ENCODE measurements at places on chromosomes 2 and 18.

- DNase-seq, result no peak
These were observed 34.0 kb upstream of the SESTD1 start for GRCh38 chr2:179298666-179299065.

DNA sequence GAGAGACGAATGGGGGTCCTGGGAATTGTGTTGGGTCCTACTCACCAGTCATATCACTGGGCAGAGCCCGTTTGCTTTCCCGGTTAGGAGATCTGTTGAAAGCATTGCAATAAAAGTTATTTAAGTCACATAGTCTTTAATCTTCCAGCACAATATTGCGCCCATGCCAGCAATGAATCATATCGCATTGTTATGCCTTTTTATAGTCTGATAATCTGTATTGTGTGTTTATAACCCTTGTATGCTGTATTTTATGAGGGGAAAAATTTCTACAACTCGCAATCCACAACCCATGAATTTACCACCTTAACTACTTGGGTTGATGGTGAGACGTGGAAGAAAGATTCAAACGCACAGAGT, 211.9 kb upstream of the SMIM21 start:
- no peak for DNase-seq

GRCh38 chr18:11789716-11790510, 61.3 kb upstream of the CHMP1B start:
- DNase-seq, result no peak

DNA sequence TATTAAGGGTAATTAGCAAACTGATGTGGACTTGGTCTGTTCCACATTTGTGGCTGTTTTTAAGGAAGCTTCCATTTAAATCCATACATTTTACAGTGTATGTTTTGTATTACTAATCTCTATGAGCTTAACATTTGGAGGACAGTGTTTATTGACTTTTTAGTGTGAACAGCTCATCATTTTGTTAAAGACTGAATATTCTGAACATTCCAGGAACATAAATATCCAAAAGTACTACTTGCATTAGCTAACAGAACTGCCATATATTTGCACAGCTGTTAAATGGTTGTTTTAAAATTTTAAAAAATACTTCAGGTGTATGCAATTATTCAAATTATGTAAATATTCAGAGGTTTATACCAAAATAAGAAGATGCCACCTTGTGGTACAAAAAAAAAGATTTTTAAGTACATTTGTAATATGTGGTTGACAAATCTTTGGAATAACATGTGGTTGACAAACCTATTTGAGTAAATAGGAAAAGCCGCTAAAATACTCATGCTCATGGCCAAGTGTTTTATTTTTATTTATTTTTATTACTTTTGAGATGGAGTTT, 439.7 kb upstream of the FANCL start:
- no peak for DNase-seq

DNA sequence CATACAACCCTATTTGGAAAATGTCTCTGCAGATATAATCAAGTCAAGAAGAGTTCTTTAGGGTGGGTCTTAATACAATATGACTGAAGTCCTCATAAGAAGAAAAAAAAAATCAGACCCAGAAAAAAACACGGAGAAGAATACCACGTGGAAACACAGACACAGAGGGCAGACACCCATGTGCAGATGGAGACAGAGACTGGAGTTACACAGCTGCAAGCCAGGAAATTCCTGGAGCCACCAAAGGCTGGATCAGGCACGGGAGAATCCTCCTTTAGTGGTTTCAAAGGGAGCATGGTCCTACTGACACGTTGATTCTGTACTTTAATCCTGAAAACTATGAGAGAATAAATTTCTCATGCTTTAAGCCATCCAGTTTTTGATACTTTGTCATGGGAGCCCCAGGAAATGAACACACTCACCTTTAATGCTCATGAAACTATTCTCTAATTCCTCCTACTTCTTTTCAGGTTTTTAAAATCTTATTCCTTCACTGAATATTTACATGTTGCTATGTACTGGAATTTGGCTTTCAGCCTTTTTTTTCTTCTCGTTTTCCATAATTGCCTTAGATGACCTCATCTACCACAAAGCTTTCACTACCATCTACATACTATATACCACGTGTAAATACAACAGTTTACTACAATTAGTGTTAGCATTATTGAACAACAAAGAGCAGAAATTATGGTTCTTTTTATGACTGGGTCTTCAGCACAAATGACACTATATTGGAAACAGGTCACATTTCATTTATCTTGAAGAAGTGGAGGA, 529.1 kb downstream of the IRS1 start:
- no peak for DNase-seq

GRCh38 chr2:43481927-43482542, 113.8 kb downstream of the THADA start:
- DNase-seq, result no peak

DNA sequence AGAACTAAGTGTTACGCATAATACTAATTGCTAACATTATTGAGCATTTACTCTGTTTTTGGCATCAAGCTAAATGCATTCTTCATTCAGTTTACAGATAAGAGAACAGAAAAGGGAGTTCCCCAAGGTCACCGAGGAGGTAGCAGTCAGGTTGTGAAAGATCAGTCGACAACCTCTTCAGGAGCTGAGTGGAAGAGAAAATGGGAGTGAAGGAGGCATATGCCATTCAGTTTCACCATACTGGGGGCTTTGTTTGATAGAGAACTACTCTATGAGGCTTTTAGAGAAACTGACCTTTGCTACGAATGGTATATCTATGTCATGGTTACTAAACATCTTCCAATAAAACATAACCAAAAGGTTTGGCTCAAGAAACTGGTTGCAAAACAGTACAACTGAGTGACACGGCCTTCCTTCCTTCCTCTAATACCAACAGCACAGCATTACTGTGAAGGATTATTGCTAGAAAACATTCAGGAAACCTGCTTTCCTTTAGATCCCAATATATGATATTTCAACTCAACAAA, 112.1 kb downstream of the RBMS1 start:
- no peak for DNase-seq

GRCh38 chr18:78976765-78977636, 2.6 kb upstream of the SALL3 start:
- DNase-seq, result no peak

- DNase-seq, result no peak
These were observed 975.1 kb upstream of the GYPC start for GRCh38 chr2:125680809-125681208.

DNA sequence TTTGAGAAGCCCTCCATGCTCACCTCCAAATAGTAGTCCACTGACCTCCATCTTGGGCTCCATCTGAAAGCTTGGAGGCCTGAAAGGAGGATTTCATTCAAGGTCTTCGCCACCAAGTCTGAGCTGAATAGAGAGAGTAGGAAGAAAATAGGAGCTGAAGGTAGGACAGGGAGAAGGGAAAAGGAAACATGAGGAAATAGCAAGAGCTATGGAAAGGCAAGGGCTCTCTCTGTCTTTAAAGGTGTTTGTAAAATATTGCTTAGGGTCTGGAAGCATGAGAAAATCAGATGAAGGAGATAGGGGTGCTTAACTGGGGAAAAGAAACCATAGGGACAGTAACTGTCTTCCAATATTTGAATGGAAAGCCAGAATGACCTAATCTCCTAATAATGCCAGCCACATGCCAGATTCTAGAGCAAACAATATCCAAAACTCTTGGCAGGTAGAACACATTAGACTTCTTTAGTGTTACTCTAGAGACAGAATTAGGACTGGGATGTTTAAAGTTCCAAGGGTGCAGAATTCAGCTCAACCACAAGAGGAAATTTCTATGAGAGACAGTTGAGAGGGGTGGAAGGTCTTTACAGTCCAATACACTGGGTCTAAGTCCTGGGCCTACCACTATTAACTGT, 67.4 kb downstream of the NAB1 start:
- peak; percentile 30 for DNase-seq

DNA sequence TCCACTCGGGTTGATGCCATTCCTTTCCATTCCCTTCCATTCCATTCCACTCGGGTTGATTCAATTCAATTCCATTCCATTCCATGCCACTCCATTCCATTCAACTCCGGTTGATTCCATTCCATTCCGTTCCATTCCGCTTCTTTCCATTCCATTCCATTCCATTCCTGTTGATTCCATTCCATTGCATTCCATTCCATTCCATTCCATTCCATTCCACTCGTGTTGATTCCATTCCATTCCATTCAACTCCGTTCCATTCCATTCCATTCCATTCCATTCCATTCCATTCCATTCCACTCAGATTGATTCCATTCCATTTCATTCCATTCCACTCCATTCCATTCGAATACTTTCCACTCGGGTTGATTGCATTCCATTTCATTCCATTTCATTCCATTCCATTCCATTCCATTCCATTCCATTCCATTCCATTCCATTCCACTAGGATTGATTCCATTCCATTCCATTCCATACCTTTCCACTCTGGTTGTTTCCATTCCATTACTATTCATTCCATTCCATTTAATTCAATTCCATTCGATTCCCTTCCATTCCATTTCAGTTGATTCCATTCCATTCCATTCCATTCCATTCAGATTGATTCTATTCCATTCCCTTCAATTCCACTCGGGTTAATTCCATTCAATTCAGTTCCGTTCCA, 1141.8 kb downstream of the RPIA start:
- peak; percentile 23 for DNase-seq

DNA sequence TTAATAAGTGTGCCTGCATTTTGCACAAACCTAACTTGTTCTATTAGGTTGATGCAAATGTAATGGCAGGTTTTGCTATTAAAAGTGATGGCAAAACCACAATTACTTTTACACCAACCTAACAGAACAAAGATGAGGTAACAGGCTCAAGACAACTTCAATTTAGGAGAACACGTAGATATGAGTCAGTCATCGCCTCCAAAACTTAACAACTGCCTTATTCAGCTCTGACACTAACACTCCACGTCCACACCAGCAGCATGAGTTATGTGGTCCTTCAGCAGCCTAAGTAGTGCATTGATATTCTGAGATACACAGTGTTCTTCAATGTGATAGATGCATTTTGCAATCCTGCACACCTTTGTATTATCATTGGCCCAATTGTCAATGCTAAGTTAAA, 1175.1 kb upstream of the ACVR2A start:
- no peak for DNase-seq

- DNase-seq, result no peak
These were observed 91.5 kb downstream of the EIPR1 start for GRCh38 chr2:3285901-3286645.

GRCh38 chr2:171491292-171491691, 31.0 kb upstream of the CYBRD1 start:
- no peak for DNase-seq

DNA sequence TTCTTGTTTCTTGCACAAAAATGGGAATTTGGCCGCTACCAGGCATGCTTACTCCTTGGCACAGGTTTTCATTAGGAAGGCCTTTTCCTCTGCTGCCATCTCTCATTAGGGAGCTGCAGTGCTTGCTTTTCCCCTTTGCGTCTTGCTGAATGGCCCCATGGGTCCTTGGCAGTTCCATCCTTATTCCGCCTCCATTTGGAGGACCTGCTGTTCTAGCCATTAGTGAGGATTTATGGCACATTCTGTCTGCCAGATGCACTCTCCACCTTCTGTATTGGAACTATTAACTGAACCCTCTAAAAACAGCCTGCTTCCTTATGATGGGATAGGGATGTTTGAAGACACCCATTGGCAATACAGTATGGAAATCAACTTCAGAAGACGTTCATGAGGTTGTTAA, 103.5 kb upstream of the NOSTRIN start:
- no peak for DNase-seq

GRCh38 chr2:118371515-118371914, 283.2 kb downstream of the INSIG2 start:
- peak; percentile 42 for DNase-seq

- no peak for DNase-seq
These were observed 464 bp upstream of the TLX2 start for GRCh38 chr2:74513605-74514367.

GRCh38 chr2:126890551-126891450, 7.9 kb upstream of the TEX51 start:
- DNase-seq, result no peak

GRCh38 chr18:76130845-76131244, 364.2 kb downstream of the ZNF516 start:
- no peak for DNase-seq

- DNase-seq, result no peak
These were observed 75.0 kb downstream of the SLC66A2 start for GRCh38 chr18:79876497-79876896.

- DNase-seq, result no peak
These were observed 548 bp upstream of the FBLN7 start for GRCh38 chr2:112137516-112138158.

GRCh38 chr2:102172745-102173144, 14.1 kb upstream of the IL1RL2 start:
- no peak for DNase-seq

DNA sequence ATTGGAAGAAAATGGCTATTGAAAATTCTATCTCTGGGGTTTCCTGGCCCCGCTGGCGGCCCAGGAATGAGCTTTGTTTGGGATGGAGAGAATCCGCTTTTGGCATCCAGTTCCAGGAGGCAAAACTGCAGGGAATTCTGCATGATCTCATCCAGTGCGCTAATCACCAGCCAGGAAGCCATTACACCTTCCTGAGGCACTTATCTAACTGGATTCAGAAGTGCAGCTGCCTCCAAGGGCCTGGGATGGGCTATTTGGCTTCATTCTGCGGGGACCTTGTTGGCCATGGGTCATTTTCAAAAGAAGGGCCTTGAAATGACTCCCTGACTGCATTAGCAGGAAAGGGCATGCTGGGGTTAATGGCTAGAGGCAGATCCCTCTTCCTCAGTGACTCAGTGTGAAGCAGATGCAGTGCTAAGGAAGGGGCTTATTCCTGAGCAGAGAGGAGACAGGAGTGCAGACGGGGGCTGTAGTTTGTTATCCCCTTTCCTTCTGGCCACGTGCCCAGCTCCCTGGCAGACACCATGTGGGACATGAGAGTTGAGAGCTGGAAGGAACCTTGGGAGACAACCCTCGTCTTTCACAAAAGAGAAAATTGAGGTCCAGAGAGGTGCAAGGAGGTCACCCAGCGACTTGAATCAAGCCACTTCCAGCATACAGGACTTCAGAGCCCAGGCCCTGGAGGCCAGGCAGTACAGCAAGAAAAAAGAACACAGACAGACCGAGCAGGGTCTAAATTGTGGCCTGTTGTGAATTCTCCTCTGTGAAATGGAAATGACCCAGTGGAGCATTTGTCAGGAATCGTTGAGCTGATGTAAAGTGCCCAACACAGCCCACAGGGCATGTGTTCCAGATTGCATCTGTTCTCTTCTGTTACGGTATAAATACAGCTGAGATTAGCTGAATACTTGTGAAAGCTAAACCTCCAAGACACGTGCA, 161.8 kb downstream of the PRKCE start:
- peak; percentile 13 for DNase-seq

DNA sequence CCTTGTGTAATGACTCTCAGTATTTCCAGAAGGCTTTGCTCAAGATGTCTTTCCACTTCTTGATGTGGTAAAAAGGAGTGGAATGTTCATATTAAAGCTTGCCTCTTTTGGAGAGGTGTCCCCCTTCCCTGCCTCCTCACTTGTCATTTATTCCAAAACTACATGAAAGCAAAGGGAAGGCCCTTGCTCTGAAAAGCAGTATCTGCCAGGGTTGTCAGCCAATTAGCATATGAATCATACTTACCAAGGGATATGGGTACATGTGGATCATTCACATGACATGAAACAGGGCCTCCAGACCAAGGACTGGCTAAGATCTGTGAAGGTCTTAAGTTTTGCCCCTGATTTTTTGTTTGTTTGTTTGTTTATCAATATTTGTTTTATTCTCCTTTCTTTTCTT, 31.3 kb downstream of the ANXA4 start:
- peak; percentile 63 for DNase-seq

Data from A172 (cell line).